NCI-H2081 (cell line): ENCODE measurements at places on chromosomes 11 and 22.

DNA sequence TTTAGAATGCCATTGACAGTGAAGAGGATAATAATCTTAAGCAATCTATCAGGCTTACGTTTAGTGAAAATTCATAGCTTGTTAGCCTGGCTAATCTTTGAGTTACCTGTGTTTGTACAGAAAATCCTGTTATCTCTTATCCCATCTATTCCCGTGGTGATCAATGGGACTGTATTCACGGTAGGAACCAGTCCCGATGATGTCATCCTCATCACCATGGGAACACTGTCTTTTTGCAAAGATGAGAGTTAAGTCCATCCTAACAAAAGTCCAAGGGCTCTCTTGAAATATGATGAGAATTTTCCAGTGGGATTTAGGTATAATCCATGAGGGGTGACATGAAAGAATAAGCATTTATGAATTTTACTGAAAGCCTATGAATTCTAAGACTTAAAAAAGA, 762.2 kb downstream of the ETS1 start:
- no peak for DNase-seq

- DNase-seq, result peak; percentile 24
Observed at GRCh38 chr22:47564651-47565434, 802.4 kb downstream of the TBC1D22A start.

GRCh38 chr11:119426142-119426541, 3.2 kb upstream of the THY1 start:
- DNase-seq, result no peak

- no peak for DNase-seq
Observed at GRCh38 chr11:35066783-35067423, 72.1 kb upstream of the CD44 start.

GRCh38 chr11:43905813-43906241, 25.2 kb downstream of the ALKBH3 start:
- DNase-seq, result peak; percentile 73

- no peak for DNase-seq
Observed at GRCh38 chr22:30783021-30783420, 88.3 kb downstream of the OSBP2 start.
